Stomach (tissue), 19 donors: ENCODE measurements at places on chromosomes 5 and 9. TPM values are rescaled to one million over a fixed set of nuclear protein-coding genes. Genes with fewer than 3 reads are reported as not detected.

DNA sequence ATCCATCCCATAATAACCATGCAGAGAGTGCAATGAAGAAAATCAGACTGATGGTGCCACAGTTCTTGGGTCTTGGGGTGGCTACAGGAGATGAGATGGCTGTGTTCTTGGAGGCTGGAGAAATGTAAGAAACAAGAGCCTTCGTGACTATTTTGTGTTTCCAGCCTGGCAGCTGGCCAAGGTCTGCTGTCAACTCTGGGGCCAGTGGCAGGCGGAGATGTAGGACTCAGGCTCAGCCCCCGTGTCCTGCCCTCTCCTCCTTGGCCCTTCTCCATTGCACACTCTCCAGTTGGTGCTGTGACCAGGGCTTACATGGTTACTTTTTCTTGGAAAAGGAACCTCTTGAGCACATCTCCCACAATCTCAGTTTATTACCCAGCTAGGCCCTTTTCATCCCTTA, 235.4 kb downstream of the DMRT2 start:
- no peak for DNase-seq

- peak; percentile 29 for DNase-seq
Observed at GRCh38 chr9:137762414-137763061, 115.0 kb upstream of the CACNA1B start.

DNA sequence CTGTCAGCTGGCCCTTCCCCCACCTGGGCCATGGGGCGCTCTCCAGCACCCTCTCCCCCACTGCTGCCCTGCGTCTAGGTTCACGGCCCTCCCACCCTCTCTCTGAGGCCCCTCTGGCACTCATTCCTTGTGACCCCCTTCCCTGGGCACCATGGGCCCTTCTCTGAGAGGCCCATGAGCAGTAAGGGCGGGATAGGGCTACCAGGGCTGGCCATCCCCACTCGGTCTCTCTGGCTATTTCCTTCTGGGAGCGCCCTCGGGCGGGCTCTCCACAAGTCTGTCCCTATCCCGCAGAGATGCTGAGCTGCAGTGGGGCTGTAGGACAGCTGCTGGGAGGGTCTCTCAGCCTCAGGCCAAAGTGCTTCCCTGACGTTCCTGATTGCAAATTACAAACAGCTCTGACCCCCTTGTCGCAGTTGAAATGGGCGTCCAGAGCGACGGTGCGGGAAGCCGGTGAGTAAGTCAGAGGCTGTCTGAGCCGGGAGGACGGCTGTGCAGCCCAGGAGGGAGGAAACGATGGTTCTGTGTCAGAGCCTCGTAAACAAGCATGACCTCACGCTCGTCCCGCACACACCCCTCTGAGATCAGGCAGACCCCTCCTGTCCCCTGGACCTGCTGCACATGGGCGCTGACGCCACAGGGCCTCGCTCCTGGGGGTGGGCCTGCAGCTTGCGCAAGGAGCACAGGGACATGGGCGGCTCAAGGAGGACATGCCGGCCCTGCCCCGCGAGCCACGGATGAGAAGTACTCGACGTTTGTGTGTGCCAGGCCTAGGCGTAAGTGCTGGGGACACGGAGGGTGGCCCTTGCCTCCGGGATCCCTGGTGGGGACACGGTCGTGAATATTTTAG, 36.3 kb upstream of the GFPT2 start:
- no peak for DNase-seq

GRCh38 chr9:34072868-34073590, 24.3 kb upstream of the UBAP2 start:
- peak; percentile 89 for DNase-seq

- no peak for DNase-seq
Observed at GRCh38 chr5:54693936-54694657, 176.5 kb downstream of the SNX18 start.

GRCh38 chr9:113711251-113711650, 164.9 kb upstream of the ZNF618 start:
- DNase-seq = no peak

DNA sequence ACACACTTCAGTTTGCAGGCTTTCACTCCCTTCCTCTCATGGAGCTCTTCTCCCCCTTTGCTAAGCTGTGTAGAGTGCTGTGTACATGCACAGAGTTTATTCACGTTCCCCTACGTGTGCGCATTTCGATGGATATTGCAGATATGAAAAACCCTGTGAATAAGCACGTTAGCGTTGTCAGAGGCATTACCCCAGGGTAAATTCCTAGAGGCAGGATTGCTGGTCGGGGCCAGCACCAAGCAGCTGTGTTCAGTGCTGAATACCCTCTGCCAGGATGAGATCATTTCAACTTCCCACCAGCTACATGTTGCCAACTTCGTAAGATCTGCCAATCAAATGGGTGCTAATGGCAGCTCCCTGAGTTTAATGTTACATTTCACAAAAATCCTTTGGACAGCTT, 172.3 kb upstream of the PPP1R26 start:
- no peak for DNase-seq

- DNase-seq = peak; percentile 86
Observed at GRCh38 chr9:32378496-32378895, 5.9 kb upstream of the ACO1 start.

DNA sequence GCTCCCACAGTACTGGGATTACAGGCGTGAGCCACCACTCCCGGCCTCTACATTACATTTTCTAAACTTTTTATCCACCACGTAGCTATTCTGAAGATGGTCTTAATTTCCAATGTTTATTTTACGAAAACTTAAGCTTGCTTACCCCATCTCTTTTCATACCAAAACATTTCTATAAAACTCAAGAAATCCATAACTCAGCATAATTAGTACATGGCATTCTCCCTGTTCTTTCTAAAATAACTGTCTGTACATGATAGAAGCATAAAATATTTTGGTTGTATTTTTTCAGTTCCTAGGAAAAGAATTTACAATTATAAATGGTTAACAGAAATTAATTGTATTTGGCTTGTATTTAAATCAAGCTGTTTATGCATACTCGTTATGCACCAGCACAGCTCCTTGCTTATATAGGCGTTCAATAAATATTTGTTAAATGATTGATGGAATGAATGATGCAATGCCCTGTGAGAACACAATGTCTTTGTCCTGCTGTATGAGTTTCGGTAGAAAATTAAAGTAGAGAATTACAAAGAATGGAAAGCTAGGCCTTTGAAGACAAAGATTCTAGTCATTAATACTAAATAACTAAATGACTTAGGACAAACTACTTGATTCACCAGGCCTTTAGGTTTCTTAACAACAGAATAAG, 384.2 kb downstream of the EFNA5 start:
- no peak for DNase-seq

- DNase-seq = no peak
Observed at GRCh38 chr5:28877050-28877449, 1838.7 kb upstream of the CDH9 start.

DNA sequence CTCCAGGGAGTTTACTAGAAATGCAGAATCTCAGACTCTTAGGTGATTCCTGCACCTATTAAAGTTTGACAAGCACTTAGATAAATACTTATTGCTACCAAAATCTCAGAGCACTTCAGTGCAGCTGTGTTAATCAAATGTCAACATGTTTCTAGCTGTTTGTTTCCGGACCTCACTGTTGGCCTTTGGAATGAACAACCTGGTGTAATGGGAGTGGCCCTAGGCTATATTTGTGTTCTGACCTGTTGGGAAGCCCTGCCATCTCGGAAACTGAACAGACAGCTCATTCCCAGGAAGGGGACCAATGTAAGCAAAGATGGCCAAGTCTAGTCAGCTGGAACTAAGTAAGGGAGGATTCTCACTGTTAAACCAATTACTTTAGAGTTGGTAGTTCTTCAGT, 145.0 kb upstream of the SLC28A3 start:
- DNase-seq = no peak

DNA sequence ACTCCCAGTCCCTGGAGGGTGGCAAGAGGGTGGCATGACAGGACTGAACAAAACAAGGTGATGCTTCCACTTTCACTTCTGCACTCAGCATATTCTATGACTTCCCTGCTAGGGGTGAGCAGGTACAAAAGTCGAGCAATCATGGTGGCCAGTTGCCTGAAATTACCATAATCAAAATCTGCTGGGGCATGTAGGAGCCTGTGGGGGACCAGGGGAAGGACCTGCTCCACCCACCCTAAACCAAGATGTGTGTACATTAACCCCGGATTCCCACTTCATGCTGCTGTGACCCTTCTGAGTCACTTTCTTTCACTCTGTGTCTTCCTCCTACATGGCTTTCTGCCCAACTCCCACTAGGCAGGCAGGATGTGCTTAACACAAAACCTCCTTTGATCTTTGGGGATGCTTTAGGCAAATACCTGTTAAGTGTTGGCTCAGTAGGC, 73.3 kb upstream of the PHF24 start:
- DNase-seq = no peak

DNA sequence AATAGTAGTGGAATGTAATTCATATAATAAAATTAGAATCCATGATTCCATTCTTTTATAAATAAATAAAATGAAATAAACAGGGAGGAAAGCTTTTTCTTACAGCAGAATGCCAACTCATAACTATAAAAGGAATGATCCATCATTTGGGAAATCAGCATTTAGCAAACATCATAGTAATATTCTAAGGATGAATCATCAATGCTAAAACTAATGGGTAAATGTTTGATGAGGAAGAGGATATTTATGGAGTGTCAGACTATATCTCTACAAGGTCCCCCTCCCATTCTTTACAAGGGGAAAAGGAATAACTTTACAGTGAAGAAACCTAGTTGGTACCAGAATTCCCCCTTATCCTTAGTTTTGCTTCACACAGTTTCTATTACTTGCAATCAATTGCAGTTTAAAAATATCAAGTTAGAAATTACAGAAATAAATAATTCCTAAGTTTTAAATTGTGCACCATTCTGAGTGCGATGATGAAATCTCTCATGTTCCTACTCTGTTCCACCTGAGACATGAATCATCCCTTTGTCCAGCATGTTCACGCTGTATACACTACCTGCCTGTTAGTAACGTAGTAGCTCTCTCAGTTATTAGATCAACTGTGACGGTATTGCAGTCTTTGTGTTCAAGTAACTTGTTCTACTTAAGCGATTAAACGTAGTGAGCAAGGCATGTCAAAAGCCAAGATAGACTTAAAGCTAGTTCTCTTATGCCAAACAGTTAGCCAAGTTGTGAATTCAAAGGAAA, 14.2 kb upstream of the JAKMIP2 start:
- DNase-seq = no peak

DNA sequence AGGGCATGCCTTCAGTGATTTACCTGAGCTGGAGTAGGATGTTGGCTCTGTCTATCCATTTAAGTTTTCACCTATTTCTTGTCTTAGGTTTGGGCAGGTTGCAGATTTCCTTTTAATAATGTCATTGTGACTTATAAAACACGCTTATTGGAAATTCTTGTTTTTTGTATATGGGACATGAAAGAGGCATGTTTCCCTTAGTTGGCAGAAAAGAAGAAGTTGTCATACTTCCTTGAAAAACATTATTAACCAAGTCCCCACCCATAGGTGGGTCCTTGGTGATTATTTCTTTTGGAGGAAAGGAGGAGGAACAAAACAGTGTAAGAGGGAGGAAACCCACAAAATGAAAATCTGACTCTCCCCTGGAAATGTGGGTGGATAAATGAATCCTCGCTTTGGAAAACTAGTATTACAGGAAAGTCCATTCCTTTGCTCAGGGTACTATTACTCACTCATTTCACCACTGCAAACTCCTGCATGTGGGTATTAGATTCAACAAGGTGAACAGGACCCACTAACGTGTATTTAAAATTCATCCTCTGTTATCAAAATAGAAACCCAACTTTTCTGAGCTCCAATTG, 9.3 kb downstream of the CER1 start:
- no peak for DNase-seq

- peak; percentile 23 for DNase-seq
Observed at GRCh38 chr5:145158730-145159129, 676.4 kb downstream of the PRELID2 start.

DNA sequence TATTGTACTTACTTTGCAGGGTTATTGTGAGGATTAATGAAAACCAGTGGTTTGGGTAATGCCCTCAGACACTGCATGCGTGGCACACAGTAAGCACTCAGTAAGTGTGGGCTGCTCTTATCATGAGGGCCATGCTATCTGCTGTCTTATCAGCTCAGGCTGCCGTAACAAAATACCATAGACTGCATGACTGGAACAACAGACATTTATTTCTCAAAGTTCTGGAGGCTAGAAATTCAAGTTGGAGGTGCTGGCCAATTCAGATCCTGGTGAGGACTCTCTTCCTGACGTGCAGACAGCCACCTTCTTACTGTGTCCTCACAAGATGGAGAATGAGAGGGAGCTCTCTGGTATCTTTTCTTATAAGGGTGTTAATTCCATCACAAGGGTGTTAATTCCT, 23.9 kb upstream of the SH3PXD2B start:
- DNase-seq = no peak

DNA sequence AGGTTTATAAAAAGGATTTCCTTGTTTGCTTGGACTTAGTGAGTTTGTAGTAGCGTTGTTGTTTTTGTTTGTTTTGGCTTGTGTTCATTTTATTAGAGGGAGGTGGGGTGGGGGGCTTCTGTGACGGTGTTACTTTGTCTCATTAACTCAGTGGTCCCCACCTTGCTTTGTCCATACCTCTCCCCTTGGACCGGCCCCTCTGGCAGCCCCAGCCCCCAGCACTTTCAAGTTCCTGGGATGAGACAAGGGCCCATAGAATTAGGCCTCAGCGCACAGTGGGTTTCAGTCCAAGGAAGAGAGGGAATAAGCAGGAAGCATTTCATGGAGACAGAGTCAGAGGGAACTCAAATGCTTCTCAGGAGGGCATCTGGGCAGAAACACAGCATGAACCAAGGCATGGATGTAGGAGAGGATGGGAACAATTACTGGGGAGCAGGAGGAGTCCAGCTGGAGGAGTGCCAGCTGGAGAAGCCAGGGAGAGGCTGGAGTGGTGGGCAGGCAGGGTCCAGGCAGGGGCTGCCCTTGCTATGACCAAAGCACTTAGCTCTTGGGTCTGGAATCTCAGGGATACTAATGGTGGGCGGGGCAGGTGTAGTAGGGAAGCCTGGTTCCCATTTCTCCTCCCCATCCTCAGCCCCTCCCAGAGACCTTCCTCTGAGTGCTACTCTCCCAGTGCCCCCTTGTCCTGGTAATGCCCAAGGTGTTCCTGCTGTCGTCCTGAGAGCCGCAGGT, 23.5 kb upstream of the ENHO start:
- no peak for DNase-seq

GRCh38 chr9:34566322-34566721, 23.2 kb downstream of the CNTFR start:
- peak; percentile 57 for DNase-seq

- no peak for DNase-seq
Observed at GRCh38 chr9:112494153-112494552, 7.5 kb downstream of the KIAA1958 start.

The LHX3 gene
- not detected for total RNA-seq

The PRLR gene
- total RNA-seq = not detected

The F12 gene
- 52.4 TPM for total RNA-seq

The NTRK2 gene
- total RNA-seq = 3.5 TPM

The FREM1 gene
- total RNA-seq = 0.58 TPM

The NTNG2 gene
- 7.6 TPM for total RNA-seq

The CCL27 gene
- total RNA-seq = 1.3 TPM

The PTGER4 gene
- total RNA-seq = 31.4 TPM

The ENDOG gene
- 9.3 TPM for total RNA-seq

The EGFLAM gene
- total RNA-seq = not detected

The RNF183 gene
- total RNA-seq = 5.0 TPM

The NR5A1 gene
- total RNA-seq = not detected

The PCDHA5 gene
- total RNA-seq = not detected

The IL4 gene
- total RNA-seq = not detected

The TUSC1 gene
- 16.5 TPM for total RNA-seq
